T-cell (primary cell): ENCODE measurements at places on chromosomes 5 and 9.

DNA sequence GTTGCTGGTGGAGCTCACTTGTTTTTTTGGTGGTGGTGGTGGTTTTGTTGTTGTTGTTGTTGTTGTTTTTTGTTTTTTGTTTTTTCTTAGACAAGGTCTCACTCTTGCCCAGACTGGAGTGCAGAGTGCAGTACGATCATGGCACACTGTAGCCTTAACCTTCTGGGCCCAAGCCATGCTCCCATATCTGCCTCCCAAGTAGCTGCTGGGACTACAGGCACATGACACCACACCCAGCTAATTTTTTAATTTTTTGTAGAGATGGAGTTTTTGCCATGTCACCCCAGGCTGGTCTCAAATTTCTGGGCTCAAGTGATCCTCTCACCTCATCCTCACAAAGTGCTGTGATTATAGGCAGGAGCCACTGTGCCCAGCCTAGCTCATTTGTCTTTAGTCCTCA is 53.5 kb downstream of the NUP214 start:
- DNase-seq: no peak
- H3K4me1 ChIP-seq: peaks cover 5% of the 10 kb centered on the region
- H3K36me3 ChIP-seq: peaks cover 4% of the 10 kb centered on the region
- no peaks in the 10 kb centered on the region for H3K27me3 ChIP-seq

DNA sequence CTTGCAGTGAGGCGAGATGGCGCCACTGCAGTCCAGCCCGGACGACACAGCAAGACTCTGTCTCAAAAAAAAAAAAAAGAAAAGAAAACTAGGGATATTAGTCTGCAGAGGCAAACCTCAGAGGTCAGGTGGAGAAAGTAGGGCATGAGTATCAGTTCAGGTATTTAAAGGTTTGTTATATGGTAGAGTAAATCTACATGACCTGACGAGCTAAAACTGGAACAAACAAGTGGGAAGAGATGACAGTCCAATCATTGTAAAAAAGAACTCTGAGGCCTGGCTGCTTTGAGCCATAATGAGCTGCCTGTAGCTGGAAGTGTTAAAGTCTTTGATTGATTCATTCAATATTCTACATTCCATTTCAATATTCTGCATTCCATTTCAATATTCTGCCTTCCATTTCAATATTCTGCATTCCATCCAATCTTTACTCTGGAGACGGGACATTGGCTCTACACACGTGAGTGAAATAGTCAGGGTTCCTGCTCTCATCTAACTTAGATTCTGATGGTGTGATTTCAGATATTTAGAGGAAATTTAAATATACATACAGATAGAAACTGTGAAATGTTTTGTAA is 28.9 kb upstream of the GRAMD2B start:
- no peak overlapping the region for H3K4me3 ChIP-seq
- no peak for DNase-seq
- no peak overlapping the region for H3K27ac ChIP-seq
- H3K27me3 ChIP-seq: no peaks in the 10 kb centered on the region
- H3K36me3 ChIP-seq: no peaks in the 10 kb centered on the region

DNA sequence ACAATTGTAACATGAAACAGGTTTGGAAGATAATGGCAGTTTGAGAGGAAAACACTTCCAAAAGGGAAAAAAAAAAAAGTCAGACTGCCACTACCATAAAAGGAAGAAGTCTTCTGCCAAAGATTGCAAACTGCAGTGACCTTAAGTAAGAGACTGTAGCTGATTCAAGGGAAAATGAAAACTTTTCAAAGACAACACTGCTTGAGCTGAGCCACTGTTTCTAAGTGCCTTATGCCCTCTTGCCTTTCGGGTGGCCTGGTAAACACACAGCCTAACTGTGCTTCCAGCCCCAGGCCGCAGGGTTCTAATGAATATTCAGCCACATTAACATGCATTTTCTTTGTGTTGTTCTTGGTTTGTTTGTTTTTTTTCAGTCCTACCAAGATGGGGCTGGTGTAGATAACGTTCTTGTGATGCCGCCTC is 354.6 kb downstream of the BNC2 start:
- no peaks in the 10 kb centered on the region for H3K27me3 ChIP-seq
- DNase-seq: no peak
- H3K4me1 ChIP-seq: peaks cover 3% of the 10 kb centered on the region
- no peak overlapping the region for H3K4me3 ChIP-seq
- H3K36me3 ChIP-seq: no peaks in the 10 kb centered on the region
- H3K27ac ChIP-seq: no peak overlapping the region

DNA sequence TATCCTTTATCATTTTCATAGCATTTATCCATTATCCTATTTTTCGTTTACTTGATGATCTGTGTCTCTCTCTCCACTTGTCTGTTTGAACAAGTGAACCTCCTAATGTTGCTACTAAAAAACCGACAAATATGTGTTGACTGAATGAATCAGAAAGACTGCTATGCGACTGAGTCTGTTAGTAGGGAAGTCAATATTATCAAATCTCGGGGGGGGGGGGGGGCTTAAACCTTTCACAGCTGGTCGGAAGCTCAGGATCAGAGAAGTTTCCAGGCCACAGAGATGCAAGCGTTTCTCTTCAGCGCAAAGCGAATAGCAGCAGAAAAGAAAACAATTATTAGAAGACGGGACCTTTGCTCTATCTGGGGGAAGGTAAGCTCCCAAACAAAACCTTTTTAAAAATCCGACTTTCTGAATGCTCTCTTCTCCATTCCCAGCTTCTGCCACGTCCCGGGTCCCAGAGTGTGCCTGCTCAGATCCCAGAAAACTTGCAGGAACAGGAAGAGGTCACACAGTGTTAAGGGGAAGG is 412 bp downstream of the RIOK2 start:
- peak overlapping the region; percentile 99 for H3K27ac ChIP-seq
- no peaks in the 10 kb centered on the region for H3K27me3 ChIP-seq

DNA sequence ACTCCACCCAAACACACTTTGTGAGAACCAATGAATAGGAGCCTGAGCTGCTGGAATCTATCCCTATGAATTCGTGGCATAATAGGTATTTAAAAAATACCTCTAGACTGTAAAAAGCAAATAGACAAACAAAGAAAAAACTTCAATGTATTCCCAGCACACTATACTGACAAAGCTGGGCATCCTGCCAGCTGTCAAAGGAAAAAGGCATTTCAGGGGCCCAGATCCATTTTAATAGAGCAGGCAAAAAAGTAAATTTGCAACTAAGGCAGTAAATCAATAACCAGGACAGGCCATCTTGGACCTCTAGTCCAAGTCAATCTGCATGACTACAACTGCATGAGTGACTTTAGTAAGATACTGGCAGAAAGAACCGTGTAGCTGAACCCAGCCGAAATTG is 25.6 kb upstream of the LARP1 start:
- no peak overlapping the region for H3K27ac ChIP-seq
- H3K27me3 ChIP-seq: no peaks in the 10 kb centered on the region
- no peaks in the 10 kb centered on the region for H3K4me1 ChIP-seq
- H3K36me3 ChIP-seq: no peaks in the 10 kb centered on the region

DNA sequence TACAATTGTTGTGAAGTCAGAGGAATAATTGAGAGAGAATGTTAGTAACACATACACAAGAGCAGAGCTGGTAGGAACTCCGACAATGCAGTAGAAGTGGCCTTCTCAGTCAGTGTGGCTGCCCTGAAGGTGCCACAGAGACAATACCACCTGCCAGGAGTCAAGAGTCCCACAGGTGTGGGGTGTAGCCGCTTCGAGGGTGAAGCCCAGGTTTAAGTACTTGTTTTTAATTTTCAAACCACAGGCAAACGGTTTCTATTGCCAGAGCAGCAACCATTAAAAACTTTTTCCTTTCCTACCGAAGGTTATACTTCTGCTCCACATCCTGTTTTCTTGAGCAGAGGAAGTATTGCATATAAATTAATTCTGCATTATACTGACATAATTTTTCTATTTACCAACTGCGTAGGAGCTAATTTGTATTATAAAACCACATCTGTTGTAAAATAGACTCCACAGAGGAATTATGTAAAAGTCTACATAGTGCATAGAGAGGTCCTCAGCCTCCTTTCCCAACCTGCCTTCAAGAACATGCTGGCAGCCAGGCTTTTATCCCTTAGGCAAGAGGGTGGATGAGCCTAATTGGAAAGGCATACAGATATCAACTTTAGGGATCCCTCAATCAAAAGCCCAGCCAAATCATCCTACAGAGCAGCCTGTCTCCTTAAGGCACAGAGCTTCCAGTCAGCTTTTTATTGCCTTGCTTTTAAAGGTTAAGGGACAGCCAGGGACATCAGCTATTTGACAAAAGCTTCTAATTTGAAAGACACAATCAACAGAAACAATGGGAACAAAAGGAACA is 12.9 kb upstream of the ACTBL2 start:
- peak overlapping the region; percentile 49 for H3K27ac ChIP-seq
- DNase-seq: peak; percentile 8
- no peak overlapping the region for H3K4me3 ChIP-seq
- no peaks in the 10 kb centered on the region for H3K27me3 ChIP-seq
- H3K4me1 ChIP-seq: peaks cover 18% of the 10 kb centered on the region

DNA sequence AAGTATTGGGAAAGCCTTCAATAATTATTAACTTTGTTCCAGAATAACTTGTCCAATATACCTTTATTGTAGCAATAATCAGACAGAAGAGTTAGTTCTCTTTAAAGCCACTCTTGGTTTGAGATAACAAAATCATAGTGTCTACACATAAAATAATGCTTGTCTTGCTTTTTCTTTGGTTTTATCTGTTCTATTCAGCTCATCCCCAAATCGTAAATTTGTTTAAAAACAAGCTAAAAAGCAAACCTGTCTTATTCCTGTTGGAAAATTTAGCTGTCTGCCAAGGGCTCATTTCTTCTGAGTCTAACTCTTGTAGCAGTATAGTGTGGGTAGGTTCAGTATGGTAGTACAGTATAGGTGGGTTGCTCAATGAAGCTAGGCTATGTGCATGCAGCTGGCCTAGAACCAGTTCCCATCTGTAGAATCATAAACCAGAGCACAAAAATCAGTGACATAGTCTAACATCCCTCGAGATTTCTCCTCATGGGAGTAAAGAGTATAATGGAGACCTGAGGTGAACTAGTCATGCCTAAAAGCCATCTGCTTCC is 17.9 kb upstream of the APBA1 start:
- no peaks in the 10 kb centered on the region for H3K4me1 ChIP-seq
- H3K27ac ChIP-seq: no peak overlapping the region
- DNase-seq: no peak
- H3K4me3 ChIP-seq: no peak overlapping the region

DNA sequence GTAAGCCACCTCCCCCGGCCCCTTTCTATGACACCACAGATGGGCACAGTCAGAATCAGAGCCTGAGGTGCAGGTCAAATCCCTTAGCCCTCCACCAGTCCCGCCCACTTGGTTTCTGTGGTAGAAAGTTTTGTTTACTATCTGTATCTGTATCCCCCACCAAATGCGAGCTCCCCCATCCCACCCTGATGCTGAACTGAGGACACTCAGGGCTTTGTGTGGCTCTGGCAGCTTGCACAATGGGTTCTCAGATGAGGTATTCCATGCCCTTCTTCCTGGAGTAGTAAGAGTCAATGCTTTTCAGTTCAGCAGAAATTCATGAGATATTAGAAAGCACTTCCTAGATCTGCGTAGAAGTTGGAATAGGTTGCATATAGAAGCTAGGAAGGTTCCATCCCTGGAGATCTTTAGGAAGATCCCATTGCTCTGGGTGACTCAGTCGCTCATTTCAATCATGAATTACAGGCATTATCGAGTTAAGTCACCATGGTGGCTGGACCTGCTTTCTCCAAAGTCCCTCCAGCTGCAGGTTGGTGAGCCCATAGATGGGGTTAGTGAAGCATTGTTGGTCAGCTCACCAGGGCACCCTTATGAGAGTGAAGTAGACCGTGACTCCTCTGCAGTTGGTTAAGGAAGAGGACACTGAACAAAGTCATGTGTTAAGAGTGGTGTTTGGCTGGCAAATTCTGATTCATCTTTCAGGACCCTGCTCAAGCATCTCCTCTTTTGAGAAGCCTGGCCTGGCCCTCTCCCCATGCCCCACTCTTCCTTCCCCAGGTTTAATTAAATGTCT is 10.6 kb upstream of the KCNIP1 start:
- no peaks in the 10 kb centered on the region for H3K36me3 ChIP-seq
- peaks cover 46% of the 10 kb centered on the region for H3K27me3 ChIP-seq
- DNase-seq: no peak
- H3K4me1 ChIP-seq: no peaks in the 10 kb centered on the region
- H3K27ac ChIP-seq: no peak overlapping the region
- H3K4me3 ChIP-seq: no peak overlapping the region

DNA sequence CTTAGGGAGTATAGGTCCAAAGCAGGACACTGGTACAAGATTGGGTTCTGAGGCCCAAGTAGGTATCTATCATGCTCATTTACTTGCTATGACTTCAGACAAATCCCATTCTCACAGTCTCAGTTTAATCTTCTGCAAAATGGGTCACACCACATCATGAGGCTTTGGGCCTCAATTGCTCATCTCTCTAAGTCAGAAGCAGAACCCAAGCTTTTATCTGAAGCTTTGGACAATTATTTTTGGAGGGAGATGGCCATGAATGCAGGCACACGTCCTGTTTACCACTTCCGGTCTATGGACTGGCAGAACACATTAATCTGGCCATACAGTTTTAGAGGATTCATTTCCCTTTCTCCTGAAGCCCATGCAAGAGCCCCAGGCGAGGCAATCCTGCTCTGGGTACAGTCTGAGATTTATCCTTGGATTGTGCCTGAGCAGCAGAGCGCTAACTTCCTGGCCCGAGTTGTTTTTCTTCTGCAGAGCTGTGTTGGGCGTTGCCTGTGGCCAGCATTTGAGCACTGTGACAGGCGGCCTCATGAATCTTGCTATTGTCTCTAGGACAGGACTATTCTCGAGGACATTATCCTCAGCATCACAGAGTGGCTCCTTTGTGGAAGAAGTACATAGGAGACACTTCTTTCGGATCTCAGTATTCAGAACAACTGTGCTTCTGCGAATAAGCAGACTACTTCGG is 16.1 kb downstream of the SLC22A4 start:
- H3K27me3 ChIP-seq: no peaks in the 10 kb centered on the region
- H3K36me3 ChIP-seq: peaks cover 4% of the 10 kb centered on the region
- H3K4me3 ChIP-seq: no peak overlapping the region

DNA sequence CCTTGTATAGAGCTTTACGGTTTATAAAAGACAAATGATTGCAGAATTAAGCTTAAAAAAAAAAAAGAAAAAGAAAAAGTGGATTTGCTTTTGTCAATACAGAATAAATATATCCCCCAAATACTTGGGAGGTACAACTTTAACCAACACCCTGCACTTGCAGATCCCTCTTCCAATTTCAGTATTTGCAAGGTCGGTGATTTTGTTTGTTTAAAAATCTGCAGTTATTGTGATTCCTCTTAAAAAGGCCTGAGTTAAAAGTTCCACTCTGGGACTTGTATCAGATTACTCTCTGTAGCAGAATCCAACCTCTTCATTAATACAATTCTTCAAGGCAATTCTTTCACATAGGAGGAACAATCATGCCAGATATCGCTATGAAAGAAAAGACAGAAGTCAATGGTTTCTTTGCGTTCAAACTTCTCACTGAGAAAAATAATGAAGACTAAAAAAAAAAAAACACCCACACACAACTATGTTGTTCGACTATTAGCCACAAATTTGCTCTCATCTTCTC is 400.9 kb downstream of the EBF1 start:
- no peak overlapping the region for H3K27ac ChIP-seq
- peaks cover 2% of the 10 kb centered on the region for H3K27me3 ChIP-seq
- no peak overlapping the region for H3K4me3 ChIP-seq
- no peak for DNase-seq
